ENCODE measurements at places on chromosomes 11 and 22.

DNA sequence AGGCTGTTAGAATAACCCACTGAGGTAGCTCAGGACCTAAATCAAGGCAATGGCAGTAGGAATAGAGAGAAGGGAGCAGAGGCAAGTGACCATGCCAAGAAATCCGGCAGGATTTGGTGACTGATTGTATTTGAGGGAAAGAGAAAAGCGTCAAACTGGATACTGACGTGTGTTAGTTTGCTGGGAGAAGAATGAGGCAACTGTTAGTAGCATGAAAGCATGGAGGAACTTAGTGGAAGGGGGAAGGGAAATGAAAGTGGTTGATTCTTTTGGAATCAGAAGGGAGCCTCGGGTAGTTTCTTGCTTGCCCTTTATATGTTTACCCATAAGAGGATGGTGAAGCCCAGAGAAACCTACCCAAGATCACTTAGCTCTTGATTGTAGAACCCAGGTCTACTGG is 8.3 kb downstream of the PPFIBP2 start:
- DNase-seq: no peak

- no peak for DNase-seq
Measured at GRCh38 chr22:37406441-37407235, 20.6 kb downstream of the ELFN2 start.

GRCh38 chr22:36680038-36680437 is 23.5 kb downstream of the CACNG2 start:
- no peak for DNase-seq

- no peak for DNase-seq
Measured at GRCh38 chr11:70063555-70063954, 14.6 kb upstream of the ANO1 start.

- DNase-seq: no peak
Measured at GRCh38 chr11:93209466-93209865, 11.7 kb upstream of the SLC36A4 start.

DNA sequence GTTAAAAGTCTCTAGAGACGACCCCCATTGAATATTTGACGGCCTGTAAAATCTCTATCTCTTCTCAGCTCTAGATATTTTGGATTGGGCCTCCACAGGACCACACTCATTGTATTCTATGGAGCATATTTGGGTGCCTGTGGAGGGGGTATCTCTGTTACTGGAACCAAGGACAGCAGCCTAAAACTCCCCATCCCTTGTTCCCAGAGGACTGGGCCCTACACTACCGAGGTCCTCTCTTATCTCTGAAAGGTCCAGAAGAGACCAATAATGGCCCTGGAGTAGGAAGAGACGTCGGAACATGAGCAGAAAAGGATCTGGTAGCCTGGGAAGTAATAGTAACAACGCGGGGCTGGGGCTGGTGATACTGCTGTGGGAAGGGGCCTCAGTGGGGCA is 542 bp downstream of the HPS4 start:
- DNase-seq: no peak

- DNase-seq: no peak
Measured at GRCh38 chr22:37119872-37120271, 10.4 kb upstream of the TMPRSS6 start.

DNA sequence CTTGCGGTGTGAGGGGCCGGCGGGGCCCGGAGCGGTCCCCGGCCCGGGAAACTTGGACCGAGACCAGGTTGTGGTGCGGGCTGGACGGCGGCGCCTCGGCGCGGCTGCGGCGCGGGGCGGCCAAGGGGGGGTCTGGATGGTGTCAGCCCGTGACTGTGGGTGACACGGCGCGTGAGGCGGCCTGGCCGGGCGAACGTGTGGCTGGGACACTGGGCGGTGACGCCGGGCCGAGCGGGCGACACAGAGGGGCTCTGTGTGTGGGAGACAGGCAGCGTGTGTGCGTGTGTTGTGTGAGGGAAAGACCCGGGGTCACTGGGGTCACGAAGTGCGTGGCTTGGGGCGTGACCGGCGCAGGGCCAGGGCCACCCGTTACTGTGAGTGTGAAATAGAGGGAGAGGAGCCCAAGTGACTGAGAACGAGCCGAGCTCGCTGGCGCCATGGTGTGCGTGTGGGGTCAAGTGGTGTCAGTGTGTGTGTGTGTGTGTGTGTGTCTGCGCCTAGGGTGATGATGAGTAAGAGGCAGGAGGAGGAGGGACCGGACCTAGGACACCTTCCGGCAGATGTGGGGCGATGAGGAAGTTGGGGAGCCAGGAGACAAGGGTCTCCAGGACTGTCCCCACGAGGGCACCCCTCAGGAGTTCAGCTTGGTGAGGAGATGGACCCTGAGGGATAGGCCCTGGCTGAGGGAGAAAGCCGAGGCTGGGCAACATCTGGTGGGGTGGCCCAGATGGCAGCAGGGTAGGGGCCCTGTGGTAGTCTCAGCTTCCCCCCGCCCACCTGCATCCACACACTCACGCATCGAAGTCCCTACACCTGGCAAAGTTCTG is 817 bp downstream of the RELT start:
- DNase-seq: peak; percentile 87

DNA sequence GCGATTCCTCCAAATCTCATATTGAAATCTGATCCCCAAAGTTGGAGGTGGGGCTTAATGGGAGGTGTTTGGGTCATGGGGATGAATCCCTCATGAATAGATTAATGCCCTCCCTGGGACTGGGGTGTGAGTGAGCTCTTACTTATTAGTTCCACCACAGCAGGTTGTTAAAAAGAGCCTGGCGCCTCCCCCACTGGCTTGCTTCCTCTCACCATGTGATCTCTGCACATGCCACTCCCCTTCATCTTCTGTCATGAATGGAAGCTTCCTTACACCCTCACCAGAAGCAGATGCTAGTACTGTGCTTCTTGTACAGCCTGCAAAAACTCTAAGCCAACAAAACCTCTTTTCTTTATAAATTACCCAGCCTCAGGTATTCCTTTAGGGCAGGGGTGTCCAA is 8.8 kb downstream of the RRAS2 start:
- no peak for DNase-seq

DNA sequence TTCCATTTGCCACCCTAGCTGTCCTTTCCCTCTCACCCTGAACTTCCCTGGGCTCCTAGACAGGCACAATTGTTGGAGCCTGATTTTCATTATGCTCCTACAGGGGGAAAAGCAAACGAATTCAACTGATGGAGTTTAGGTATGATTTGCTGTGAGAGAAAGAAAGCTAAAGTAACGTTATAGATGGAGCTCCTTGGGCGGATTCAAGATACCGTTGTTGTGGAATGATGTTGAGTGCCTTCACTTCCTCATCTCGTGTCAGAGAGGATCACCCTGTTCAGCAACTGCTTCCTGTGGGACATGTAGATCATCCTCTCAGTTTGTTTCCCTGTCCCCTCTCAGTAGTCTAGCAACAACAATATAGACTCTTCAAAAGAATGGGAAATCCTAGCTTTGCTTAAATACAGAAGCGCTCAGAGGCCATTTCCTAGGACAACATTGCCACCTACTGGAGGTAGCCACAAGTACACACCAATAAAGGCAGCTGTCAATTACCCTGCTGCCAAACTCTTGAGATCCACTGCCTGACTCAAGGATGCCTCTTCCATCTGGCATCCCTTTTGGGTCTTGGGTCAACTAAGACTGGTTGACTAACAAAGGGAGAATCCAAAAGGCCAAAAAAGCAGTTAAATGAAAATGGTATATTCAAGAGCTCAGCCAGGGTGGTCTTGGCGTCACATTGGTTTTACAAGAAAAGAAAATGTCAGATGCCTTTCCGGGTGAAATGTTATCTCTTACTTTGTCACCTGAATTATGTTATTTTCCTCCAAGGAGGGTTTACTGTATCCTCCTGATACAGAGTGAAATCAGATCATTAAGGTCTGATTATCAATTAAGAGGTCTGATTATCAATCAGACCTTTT is 13.5 kb upstream of the DTX4 start:
- peak; percentile 87 for DNase-seq

- no peak for DNase-seq
Measured at GRCh38 chr11:115119146-115119545, 385.1 kb downstream of the CADM1 start.

- no peak for DNase-seq
Measured at GRCh38 chr11:74380746-74381439, 17.3 kb downstream of the PGM2L1 start.

DNA sequence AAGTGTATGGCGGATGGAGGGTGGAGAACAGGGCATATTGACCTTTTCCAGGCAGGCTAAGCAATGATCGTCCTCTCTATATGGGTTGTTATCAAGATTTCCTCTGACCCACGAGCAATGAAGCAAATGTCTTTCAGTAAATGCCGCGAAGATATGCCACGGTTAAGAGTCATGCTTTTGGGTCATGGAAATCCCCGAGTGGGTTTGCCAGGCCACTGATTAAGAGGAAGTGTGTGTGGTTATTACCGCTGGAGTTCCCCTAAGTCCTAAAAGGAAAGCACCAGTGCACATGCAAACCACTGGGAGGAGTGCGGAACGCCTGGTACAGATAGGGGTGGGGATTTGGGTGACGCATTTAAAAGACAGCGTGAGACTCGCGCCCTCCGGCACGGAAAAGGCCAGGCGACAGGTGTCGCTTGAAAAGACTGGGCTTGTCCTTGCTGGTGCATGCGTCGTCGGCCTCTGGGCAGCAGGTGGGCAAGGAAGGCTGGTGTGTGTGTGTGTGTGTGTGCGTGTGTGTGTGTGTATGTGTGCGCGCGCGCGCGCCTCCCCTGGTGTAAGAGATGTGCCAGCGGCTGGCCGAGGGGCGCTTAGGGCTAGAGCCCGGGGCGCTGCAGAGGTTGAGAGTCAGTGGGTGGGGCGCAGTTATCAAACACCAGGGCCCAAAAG is at the start of gene BIRC3:
Gene BIRC3, plus strand, starts transcription at position 386 of the 669 bp plus-strand sequence. CDS start 7,026 bp downstream, outside the sequence.
- DNase-seq: peak; percentile 99

DNA sequence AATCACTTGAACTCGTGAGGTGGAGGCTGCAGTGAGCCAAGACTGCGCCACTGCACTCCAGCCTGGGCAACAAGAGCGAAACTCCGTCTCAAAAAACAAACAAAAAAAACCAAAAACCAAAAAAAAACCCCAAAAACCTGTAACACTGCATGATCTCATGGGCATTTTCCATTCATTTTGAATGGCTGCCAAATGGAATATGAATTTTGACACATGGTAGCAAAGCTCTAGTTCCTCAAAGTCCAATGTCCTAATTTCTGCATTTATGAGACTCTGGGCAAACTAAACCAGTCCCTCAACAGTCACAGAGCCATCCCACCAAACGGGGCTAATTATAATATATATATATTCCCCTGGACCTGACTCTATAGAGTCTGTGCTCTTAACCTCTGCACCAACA is 61.8 kb downstream of the SGSM3 start:
- no peak for DNase-seq

- DNase-seq: no peak
Measured at GRCh38 chr11:1502954-1503707, 16.6 kb upstream of the MOB2 start.

DNA sequence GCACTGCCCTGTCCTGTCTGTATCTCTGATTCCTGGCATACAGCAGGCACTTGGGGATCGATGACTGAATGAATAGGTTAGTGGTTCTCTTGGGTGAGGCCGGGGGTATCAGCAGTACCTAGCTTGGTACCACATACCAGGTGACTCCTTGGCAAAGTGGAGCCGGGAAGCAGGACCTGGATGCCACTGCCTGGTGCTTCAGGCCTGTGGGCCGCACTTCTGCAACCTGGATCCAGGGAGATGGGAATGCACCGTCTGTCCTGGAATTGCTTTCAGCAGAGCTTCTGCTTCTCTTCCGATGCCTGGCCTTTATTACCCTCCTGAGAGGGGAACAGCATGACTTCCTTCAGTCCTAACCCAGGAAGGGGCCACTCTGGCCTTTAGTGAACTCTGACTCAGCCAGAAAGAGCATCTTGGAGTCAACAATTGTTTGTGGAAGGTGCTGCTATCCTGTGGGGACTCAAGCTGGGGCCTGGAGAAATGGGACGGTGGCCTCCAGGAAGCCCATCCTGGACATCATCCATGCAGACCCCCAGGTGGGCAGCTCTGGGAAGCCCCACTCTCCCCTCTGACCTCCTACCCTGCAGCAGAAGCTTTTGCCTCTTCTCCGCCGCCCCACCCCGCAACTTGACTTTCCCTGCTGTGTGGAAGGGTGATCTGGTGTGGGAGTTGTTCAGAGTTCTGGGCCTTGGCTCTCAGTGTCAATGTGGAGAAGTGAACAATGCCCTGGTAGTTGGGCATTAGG is 5.1 kb downstream of the CD82 start:
- DNase-seq: no peak

DNA sequence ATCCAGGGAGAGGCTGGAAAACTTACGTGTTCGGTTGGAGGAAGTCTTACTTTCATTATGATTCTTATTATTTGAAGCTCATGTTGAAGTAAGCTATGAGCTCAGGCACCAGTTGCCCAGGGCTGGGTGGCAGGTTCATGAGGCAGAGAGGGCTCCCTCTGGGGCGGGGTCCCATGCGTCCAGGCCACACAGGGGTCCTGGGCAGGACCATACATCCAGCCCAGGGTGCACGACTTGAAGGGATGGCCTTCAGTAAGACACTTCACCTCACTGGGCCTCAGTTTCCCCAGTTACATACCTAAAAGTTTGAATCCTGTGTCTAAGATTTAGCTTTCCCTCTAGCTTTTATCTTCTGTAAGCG is 107.3 kb upstream of the B3GAT1 start:
- no peak for DNase-seq

- DNase-seq: no peak
Measured at GRCh38 chr11:90774727-90775566, 552.1 kb upstream of the CHORDC1 start.

DNA sequence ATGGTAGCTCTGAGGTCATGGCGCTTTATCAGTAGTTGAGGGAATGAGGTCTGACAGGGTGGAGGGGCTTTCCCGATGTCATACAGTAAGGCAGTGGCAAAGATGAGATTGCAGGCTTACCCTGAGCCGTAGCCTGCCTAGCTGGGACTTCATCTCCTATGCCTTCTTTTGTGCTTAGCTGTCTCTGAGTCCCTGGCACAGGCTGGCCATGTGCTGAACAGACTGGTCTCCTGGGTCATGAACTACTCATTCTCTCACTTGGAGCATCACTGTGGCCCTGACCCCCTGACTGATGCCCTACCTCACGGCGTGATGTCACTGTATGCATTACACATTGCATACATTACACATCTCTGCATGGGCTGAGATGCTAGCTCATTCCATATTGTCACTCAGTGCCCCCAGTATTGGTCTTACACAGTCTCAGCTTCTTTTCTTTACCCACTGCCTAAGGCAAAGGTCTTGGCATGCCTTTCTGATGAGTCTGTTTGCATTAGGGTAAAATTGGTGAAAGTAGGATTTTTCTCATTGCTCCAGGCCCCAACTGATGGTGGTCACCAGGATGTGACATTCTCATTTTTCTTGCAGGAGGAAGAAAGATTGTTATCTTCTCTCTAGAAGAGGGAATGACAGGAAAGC is 389.4 kb upstream of the CADM1 start:
- DNase-seq: no peak

- no peak for DNase-seq
Measured at GRCh38 chr11:61377461-61378160, 14.8 kb upstream of the TMEM216 start.

GRCh38 chr11:42410251-42410955 is 901.4 kb upstream of the API5 start:
- DNase-seq: peak; percentile 42

- no peak for DNase-seq
Measured at GRCh38 chr22:42623301-42623751, 8.6 kb upstream of the POLDIP3 start.

- no peak for DNase-seq
Measured at GRCh38 chr11:71564430-71564829, 933 bp upstream of the KRTAP5-10 start.

GRCh38 chr11:72584939-72585597 is 89.2 kb downstream of the PDE2A start:
- no peak for DNase-seq
